Activated naive CD8-positive, alpha-beta T cell treated with anti-CD3 and anti-CD28 coated beads for 36 hours (primary cell): ENCODE measurements at places on chromosomes 4 and X.
A peak's percentile ranks its signal among the peaks of the same experiment; 100 is the strongest.

GRCh38 chrX:74924449-74925224, 615 bp downstream of the NEXMIF start:
- peak; percentile 56 for DNase-seq

- DNase-seq = no peak
These were observed 34.6 kb upstream of the CABS1 start for GRCh38 chr4:70300215-70300614.

DNA sequence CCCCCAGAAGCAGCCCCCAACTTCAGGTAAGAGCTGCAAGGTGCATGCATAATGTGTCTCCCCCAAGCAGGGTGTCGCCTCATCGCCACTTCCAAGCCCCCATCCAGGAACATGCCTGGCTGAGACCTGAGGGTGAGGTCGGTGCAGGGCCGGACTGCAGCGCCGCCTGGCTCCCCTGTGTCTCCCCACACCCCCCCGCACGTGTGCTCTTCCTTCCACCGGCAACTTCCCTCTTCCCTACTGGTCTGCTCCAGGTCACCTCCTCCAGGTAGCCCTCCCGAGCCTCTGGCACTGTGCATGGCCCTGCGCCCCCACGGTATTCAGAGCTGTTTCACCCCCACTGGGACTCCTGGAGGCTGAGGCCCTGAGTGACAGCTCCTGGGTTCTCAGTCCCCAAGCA, 2.2 kb upstream of the BGN start:
- no peak for DNase-seq

- DNase-seq = no peak
These were observed 25.5 kb upstream of the FAM120C start for GRCh38 chrX:54208531-54208930.

GRCh38 chrX:132482632-132483031, 6.2 kb downstream of the MBNL3 start:
- no peak for DNase-seq

DNA sequence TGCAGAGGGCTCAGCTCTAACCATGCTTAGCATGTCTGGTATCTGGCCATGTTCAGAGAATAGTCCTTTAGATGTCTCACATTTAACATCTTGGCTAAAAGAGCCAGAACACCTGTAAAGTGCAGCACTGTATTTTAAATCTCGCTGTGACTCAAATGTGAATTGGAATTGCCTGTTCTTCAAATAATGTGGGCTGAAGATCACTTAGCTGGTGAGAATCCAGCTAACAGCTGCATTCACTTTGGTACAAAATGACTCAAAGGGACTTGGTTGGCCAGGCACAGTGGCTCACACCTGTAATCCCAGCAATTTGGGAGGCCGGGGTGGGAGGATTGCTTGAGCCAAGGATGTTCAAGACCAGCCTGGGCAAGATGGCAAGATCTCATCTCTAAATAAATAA, 63.5 kb upstream of the PLAC8 start:
- no peak for DNase-seq

GRCh38 chr4:155745984-155746383, 12.8 kb upstream of the GUCY1B1 start:
- no peak for DNase-seq

DNA sequence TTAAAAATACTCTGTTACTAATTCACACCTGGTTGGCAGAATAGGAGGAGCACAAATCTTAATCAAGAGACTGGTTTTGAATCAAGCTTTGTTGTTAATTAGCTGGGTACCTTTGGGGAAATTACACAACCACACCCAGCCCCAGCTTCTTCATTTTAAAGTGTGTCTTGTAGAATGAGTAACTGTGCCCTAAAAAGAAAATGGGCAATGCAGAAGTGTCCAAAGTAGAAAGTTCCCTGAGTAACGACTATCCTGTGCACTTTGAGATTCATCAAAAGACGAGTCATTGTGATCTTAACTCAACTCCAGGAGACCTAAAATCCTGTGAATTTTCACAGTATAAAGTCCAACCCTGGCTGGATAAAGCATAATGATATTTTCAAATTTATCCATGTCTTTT, 792.3 kb upstream of the HS3ST1 start:
- no peak for DNase-seq

GRCh38 chrX:87397103-87397886, 120.3 kb upstream of the KLHL4 start:
- no peak for DNase-seq

GRCh38 chr4:107548211-107548905, 171.7 kb downstream of the PAPSS1 start:
- no peak for DNase-seq

DNA sequence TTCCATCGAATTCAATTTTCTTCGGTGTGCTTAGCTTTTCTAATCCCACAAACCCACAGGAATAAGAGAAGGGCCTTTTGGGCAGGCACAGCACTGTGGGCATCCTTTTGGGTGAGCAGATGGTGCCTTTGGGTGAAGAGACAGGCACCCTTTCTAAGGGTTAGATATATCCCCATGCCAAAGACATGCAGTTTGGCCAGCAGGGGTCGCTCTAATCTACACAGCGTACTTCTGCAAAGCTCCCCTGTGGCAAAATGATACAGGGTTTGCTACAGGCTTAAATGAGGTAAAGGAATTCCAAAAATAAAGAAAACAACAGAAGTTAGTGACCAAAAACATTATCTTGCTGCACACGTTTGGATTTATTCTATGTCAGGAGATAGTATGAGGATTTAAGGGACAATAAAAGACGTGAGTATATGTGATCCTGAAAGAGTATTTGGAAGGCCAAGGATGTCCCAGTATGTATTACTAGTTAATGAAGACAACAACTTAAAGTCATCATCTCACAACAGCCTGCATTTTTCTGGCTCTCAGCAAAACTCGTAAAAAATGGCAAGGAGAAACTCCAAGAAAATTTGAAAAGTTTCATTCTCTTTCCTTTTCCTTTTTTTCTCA, 49.5 kb downstream of the PHEX start:
- no peak for DNase-seq

- DNase-seq = no peak
These were observed 455.4 kb downstream of the IL15 start for GRCh38 chr4:142091691-142092182.

- DNase-seq = no peak
These were observed 85.1 kb downstream of the PDLIM5 start for GRCh38 chr4:94536649-94537469.

GRCh38 chrX:6313356-6313755, 84.7 kb upstream of the NLGN4X start:
- DNase-seq = no peak

- no peak for DNase-seq
These were observed 114.6 kb downstream of the DDIT4L start for GRCh38 chr4:100075486-100076270.

GRCh38 chr4:158929939-158930638, 161.3 kb downstream of the FNIP2 start:
- DNase-seq = no peak

DNA sequence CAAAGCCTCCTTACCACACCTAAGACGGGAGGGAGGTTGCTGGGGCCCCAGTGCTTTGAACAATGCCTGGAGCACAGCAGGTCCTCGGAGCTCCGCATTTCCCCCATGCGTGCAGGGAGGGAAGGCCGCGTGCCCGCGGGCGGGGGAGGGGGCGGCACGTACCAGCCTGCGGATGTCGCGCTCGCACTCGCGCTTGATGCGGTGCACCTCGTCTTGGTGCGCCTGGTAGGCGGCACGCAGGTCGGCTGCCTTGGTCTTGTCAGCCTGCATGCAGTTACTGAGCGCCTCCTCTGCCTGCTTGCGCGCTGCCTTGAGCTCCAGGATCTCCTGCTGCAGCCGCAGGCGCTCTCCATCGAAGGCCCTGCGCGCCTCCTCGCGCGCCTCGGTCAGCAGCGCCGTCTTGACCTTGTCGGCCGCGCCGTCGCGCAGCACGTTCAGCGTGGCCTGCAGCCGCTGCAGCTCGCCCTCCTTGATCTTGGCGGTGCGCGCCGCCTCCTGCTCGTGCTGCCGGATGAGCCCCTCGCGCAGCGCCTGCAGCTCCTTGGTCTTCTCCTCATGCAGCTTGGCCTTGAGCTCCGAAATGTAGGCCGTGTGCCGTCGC, 87.2 kb upstream of the C4orf50 start:
- no peak for DNase-seq

DNA sequence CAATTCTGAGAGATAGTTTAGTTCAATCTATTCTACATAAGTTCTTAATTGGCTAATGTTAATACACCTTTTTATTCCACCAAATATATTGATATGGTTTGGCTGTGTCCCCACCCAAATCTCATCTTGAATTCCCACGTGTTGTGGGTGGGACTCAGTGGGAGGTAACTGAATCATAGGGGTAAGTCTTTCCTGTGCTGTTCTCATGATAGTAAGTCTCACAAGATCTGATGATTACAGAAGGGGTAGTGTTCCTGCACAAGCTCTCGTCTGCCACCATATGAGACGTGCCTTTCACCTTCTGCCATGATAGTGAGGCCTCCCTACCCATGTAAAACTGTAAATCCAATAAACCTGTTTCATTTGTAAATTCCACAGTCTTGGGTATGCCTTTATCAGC, 11.3 kb downstream of the PPA2 start:
- no peak for DNase-seq

- no peak for DNase-seq
These were observed 59.5 kb downstream of the RHOH start for GRCh38 chr4:40256329-40256728.

DNA sequence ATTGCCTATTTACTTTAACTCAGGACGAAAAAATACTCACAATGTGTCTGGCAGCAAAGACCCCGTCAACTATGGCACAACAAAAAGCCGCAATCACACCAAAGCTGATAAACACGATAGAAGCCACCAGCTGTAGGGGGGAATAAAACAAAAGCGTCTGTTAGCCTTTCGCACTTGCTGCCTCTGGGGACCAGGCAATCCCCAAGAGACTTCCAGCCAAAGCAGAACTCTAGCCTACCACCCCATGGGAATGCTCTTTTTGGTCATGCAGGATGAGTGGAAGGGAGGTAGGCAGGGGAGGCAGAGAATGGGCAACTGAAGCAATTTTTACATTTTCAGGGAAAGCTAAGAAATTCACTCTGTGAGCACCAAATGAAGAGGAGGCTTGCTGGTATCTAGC, 20.1 kb downstream of the TMEM255A start:
- DNase-seq = no peak

- DNase-seq = peak; percentile 63
These were observed 1.8 kb downstream of the TBC1D1 start for GRCh38 chr4:37892641-37893040.

DNA sequence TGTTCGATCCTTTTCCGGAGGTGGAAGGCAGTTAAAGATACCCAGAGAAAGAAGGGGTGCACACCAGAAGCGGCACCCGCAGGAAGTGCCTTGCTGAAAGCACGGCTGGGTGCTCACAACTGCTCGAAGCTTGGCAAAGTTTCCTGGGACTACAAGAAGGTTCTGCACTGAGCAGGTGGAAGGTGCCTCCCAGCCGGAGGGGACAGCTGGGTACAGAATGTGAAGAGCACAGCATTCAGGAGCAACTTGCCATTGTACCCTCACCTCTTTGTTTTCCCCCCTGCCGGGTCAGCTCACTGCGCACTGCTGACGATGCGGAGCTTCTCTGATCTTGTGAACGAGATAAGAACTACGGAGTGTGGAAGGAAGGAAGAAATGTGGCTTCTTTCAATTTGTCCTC, 289.2 kb downstream of the FBXW7 start:
- DNase-seq = no peak

DNA sequence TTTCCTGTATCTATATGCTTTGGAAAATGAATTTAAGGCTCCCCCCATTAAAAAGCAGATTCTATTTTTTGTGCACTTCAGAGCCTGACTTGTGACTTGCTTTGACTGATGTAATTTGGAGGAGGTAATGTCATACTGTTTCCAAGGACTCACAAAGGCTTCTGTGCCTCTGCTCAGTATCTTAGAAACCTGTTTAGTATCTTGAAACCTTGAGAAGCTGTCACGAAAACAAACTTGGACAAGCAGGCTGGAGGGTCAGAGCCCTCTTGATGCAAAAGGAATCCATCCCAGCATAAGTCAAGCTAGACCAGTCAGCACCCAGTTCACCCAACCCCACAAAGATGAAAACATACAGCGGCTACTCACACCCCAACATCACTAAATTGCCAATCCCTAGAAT, 560.0 kb upstream of the PCDH7 start:
- DNase-seq = no peak

DNA sequence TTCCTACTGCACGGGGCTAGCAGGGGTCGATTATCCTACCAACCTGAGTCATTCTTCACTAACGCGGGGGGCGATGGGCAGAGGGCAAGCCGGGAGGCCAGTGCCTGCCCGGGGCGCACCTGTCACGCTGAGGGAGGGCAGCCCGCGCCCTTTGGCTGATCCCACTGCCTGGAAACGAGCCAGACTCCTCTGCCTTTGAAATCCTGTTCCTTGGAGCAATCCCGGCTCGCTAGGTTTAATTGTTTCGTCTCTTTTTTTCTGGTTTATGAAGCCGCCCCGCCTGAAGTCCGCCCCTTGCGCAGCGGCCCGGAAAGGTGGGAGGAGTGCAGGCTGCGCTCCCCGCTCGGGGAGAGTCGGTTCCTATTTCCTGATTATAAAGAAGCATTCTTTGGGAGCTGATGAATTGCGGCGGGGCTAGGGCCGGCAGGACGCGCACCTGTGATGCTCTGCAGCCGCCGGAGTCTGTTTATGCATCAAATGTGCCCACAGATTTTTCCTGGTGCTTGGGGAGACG, 484.2 kb downstream of the BCOR start:
- peak; percentile 22 for DNase-seq

- no peak for DNase-seq
These were observed 4.5 kb downstream of the RAPGEF2 start for GRCh38 chr4:159107203-159107925.

GRCh38 chrX:111352424-111352823, 59.6 kb downstream of the DCX start:
- no peak for DNase-seq

DNA sequence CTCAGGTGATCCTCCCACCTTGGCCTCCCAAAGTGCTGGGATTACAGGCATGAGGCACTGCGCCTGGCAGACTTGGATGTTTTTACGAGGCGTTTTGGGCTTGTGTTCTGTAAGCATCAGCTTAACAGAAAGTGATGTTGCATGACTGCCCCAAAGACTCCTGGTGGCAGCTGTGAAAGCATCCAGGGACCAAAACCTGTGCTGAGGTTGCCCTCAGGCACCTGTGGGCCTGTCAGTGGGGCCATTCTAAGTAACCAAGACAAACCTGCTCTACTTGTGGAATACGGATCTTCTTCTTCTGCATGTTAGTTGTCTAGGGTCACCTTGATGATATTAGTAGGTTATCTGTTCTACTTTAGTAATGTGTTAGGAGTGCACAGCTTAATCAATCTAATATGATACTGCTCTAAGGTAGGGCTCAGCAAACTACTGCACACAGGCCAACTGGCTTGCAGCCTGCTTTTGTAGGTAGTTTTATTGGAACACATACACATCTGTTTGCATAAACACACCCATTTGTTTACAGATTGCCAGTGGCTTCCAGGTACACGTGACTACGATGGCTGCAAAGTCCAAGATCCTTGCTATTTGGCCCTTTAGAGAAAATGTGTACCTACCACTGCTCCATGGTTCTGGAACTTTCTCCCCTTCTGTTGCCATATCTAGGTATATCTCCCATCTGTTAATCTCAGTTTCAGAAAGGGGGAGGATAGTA, 136.7 kb downstream of the GPR143 start:
- no peak for DNase-seq
